ENCODE measurements at places on chromosomes 13 and 19.

GRCh38 chr13:29849731-29850212 lies 645 bp downstream of the UBL3 start:
- DNase-seq, result peak; percentile 49

DNA sequence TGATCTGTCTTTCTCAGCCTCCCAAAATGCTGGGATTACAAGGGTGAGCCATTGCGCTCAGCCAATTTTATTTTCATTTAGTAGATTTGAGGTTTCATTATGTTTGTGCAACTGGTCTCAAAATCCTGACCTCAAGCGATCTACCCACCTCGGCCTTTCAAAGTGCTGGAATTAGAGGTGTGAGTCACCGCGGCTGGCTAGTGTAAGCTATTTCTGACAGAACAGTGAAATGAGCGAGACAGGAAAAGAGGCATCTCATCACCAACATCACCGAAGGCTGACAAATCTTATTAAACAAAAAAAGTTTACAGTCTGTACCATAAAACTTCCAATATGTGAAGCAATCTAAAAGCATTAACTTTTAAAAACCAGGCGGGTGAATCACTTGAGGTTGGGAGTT lies 12.2 kb upstream of the ZNF888 start:
- DNase-seq, result no peak

GRCh38 chr19:19637523-19638251 lies 5.8 kb downstream of the GMIP start:
- DNase-seq, result no peak

GRCh38 chr19:31498781-31499180 lies 149.5 kb upstream of the TSHZ3 start:
- DNase-seq, result no peak

- no peak for DNase-seq
Measured at GRCh38 chr13:45219938-45220375, 19.1 kb upstream of the KCTD4 start.

GRCh38 chr19:17762505-17763229 lies 11.4 kb downstream of the FCHO1 start:
- peak; percentile 14 for DNase-seq

- DNase-seq, result no peak
Measured at GRCh38 chr19:28456252-28456651, 756.7 kb downstream of the UQCRFS1 start.

- no peak for DNase-seq
Measured at GRCh38 chr13:51858433-51859247, 3.1 kb upstream of the CCDC70 start.

GRCh38 chr13:26673890-26674289 lies 86.7 kb downstream of the GPR12 start:
- DNase-seq, result no peak

- DNase-seq, result no peak
Measured at GRCh38 chr13:85095418-85096272, 703.6 kb downstream of the SLITRK6 start.

- no peak for DNase-seq
Measured at GRCh38 chr19:13665125-13665905, 99.0 kb upstream of the MRI1 start.

DNA sequence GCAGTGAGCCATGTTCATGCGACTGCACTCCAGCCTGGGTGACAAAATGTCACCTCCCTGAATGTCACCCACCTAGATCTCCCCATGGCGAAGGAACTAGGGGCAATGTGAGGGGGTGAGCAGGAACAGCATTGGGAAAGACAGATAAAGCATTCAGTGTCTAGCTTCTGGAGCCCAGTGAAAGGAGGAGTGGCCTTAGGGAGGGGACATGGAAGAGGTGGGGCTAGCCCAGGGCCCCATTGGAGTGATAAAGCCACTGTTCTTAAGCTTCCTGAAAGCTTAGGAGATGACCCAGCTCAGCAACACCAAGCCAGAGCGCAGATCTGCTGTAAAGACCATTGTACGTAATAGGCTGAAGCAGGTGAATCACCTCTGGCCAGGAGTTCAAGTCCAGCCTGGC lies 13.0 kb upstream of the KCNN1 start:
- DNase-seq, result no peak

DNA sequence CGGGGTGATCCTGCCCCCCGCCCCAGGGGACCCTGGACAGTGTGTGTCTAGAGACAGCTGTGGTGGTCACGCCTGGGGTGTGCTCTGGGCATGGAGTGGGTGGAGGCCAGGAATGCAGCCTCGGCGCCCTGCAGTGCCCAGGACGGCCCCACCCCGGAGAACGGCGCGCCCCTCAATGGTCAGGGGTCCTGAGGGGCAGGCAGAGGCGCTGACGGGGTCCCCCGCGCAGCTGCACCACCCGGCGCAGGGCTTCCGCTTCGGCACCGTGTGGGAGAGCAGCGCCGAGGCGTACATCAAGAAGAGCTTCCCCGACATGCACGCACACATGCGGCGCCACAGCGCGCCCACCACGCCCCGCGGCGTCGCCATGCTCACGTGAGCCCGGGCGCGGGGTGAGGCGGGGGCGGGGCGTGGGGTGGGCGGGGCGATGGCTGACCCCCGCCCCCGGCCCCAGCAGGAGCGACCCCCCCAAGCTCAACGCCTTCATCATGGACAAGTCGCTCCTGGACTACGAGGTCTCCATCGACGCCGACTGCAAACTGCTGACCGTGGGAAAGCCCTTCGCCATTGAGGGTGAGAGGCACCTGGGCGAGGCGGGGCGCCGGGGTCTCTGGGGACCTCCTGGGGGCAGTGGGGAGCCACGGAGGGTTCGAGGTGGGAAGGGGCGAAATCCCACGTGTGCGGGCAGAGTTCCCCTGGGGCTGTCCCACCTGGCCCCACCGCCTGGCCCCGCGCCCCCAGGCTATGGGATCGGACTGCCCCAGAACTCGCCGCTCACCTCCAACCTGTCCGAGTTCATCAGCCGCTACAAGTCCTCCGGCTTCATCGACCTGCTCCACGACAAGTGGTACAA lies 7.4 kb downstream of the GRIN3B start:
- DNase-seq, result no peak

GRCh38 chr13:29716493-29716892 lies 121.0 kb upstream of the SLC7A1 start:
- no peak for DNase-seq

DNA sequence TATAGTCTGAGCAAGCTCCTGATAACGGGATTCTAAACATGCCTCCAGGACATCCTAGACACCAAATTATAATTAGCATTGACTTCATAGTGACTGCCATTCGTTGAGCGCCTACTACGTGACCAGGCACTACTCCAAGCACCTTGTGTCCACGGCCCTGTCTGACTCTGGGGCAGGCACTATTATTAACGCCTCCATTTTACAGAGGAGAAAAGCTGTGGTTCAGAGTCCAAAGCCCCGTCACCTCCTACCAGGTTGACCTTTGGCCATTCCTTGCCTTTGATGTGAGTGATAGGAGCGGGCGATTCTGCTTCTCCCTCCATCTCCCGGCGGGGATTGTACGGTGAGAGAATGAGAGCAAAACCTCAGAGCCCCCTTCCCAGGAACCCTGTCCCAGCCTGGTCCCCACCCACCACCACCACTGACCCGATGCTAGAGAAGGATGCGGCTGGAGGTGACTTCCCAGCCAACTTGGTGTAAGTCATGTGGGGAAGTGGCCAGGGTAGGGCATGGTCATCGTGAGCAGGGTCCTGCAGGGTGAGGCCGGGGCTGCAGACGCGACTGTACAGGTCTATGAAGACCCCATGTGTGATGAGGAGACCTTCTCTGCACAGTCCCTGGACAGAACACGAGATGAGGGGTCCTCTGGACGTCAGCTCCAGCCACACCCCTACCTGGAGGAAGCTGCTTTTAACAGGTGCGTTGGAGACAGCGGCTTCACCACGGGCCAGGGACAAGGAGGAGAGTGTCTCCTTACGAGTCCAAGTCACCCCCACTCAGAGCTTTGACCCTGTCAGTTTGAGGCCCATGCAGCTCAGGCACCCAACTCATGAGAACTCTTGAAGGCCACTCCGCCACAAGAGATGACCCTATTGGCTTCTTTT lies at the start of gene IGSF23:
TSS of gene IGSF23 (plus strand) at position 269 of the 884 bp plus-strand sequence. CDS start at position 352, 83 bp downstream.
- DNase-seq, result no peak

DNA sequence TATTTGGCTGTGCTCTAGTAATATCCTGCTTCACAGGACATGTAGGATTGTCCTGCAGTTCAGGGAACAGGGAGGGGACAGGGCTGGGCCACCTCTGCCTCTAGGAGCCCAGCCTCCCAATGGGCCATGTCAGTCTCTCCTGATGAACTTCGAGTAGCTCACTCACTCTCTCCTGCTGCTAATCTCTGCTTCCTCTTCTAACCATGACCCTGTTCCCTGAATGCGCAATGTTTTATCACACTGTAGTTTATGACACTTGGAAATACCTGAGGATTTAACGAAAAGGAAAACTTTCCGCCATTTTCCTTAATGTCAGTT lies 9.2 kb downstream of the PARP4 start:
- no peak for DNase-seq

- DNase-seq, result no peak
Measured at GRCh38 chr13:74825152-74825937, 656.6 kb downstream of the TBC1D4 start.

- peak; percentile 68 for DNase-seq
Measured at GRCh38 chr19:10501971-10502523, 1.1 kb downstream of the KEAP1 start.

- DNase-seq, result no peak
Measured at GRCh38 chr13:108257248-108257647, 12.3 kb upstream of the TNFSF13B start.

DNA sequence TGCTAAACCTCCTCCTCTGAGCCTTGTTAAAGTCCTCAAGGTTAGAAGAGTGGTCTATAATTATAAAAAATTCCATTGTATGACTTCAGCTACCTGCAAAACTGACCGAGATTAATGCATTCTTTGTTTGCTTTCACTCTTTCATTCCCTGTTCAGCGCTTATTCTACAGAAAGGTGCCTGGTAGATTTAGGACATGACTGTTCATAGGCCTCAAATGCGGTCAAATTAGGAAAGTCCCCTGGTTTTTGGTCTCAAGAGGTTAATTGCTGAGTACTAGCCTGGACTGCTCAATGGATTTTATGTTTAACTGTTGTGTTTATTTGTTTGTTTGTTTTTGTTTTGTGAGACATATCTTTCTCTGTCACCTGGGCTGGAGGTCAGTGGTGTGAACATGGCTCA lies 35.4 kb downstream of the KL start:
- DNase-seq, result no peak

DNA sequence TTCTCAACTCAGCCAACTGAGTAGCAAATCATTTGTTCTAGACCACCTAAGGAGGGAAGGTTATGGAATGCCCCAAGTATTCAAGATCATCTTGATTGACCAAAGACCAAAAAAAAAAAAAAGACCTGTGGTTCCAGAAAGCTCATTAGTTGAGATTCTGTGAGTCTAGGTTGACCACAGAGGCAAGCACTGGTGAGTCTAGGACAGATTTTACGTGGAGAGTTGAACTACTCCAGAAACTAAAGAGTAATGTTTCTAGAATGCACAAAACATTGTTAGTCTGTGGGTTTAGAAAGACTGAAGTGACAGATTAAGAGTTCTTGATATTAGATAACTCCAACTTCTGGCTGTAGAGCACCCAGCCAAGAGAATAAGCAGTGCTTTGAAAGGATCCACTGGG lies 4.0 kb upstream of the CYTH2 start:
- DNase-seq, result no peak

DNA sequence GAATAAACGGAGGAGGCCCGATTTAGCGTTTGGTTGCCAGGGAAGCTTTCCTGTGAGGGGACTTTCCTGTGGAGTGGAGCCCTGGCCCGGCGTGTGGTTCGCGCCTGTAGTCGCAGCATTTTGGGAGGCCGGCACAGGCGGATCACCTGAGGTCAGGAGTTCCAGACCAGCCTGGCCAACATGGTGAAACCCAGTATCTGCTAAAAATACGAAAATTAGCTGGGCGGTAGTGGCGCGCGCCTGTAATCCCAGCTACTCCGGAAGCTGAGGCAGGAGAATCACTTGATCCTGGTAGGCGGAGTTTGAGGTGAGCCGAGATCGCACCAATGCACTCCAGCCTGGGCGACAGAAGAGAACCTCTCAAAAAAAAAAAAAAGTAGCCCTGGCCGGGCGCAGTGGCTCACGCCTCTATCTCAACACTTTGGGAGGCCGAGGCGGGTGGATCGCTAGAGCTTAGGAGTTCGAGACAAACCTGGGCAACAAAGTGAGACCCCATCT lies 6.9 kb downstream of the KANK3 start:
- DNase-seq, result no peak

DNA sequence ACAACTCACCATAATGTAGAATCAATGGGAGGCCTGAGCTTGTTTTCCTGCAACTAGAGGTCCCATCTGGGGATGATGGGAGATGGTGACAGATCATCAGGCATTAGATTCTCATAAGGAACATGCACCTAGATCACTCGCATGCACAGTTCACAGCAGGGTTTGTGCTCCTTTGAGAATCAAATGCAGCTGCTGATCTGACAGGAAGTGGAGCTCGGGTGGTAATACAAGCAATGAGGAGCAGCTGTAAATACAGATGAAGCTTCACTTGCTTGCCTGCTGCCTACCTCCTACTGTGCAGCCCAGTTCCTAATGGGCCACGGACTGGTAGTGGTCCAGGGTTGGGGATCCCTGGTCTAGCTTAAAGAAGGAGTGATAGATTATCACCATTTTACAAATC lies 33.0 kb downstream of the KPNA3 start:
- DNase-seq, result no peak

- peak; percentile 73 for DNase-seq
Measured at GRCh38 chr19:47225746-47226425, 5.1 kb downstream of the BBC3 start.

GRCh38 chr13:105961438-105961837 lies 574.0 kb downstream of the EFNB2 start:
- DNase-seq, result no peak

DNA sequence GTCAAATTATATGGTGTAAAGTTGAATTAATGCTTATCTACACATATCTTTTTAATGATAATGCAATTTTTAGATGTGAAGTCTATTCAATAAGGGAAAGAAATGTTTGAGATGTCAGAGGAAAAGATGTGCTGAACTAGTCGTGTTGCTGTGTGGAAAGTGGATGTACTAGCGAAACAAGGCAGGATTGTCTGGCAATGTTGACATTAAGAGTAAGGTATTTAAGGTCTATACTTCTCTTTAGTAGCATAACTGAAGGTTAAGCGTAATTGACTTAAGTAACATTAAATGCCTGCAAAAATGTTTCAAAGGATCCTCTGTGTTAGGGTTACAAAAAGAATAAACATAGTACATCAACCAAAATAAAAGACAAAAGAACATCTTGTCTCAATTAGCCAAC lies 787.3 kb upstream of the KLHL1 start:
- no peak for DNase-seq

- no peak for DNase-seq
Measured at GRCh38 chr13:25874907-25875306, 176.9 kb downstream of the SHISA2 start.

- no peak for DNase-seq
Measured at GRCh38 chr19:54462655-54463530, 685 bp downstream of the LENG9 start.

- DNase-seq, result peak; percentile 67
Measured at GRCh38 chr13:109369353-109370052, 416.9 kb downstream of the IRS2 start.
